ENCODE measurements at places on chromosomes 11 and 22. TPM values are rescaled to one million over a fixed set of nuclear protein-coding genes. Genes with fewer than 3 reads are reported as not detected.

P2RY2 gene
- not detected for total RNA-seq

DNA sequence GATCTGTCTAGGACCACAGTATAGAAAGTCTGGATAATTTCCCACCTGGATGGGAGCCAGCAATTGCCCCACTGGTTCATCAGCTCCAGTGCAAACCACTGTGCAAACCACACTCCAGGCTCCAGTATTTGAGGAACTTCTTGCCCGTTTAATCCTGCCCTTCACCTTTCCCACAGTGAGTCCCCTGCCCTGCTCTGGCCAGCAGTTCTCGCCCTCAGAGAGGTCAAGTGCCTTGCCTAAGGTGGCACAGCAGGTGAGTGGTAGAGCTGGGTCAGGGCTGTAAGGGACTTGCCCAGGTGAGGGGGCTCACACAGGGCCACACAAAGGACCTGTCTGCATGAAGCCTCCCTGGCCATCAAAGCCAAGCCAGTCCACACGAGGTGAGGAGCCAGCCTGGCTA is 24.1 kb downstream of the MS4A10 start:
- no peak for DNase-seq

- no peak for DNase-seq
These were observed 15.9 kb upstream of the GRAMD4 start for GRCh38 chr22:46604306-46604690.

GRCh38 chr11:73141031-73141308 is 1.1 kb downstream of the FCHSD2 start:
- DNase-seq: no peak

GRCh38 chr22:17638182-17638431 is 450 bp upstream of the BCL2L13 start:
- DNase-seq: no peak

- DNase-seq: peak; percentile 86
These were observed 83.9 kb upstream of the SNX19 start for GRCh38 chr11:130999992-131000770.

RBM4 gene
- 107 TPM for total RNA-seq

- no peak for DNase-seq
These were observed 9.2 kb upstream of the TSSC4 start for GRCh38 chr11:2391181-2391975.

AGBL2 gene
- total RNA-seq: 0.42 TPM

- no peak for DNase-seq
These were observed 48.5 kb upstream of the SLC35C1 start for GRCh38 chr11:45756384-45757010.

- no peak for DNase-seq
These were observed 12.6 kb downstream of the PRSS23 start for GRCh38 chr11:86812981-86813380.

Measured in Daoy (cell line).